Naive B cell (primary cell): ENCODE measurements at places on chromosomes 13 and 19. TPM values are rescaled to one million over a fixed set of nuclear protein-coding genes. Genes with fewer than 3 reads are reported as not detected.

- no peak overlapping the region for H3K4me3 ChIP-seq
- H3K36me3 ChIP-seq, result peaks cover 3% of the 10 kb centered on the region
- H3K27me3 ChIP-seq, result peaks cover 25% of the 10 kb centered on the region
- no peak overlapping the region for H3K27ac ChIP-seq
Observed at GRCh38 chr13:79486433-79487188, 5.7 kb downstream of the NDFIP2 start.

GRCh38 chr19:4425537-4425936 is 23.1 kb downstream of the CHAF1A start:
- H3K4me1 ChIP-seq, result no peaks in the 10 kb centered on the region
- no peak overlapping the region for H3K27ac ChIP-seq
- DNase-seq, result no peak
- no peaks in the 10 kb centered on the region for H3K27me3 ChIP-seq
- peaks cover 14% of the 10 kb centered on the region for H3K36me3 ChIP-seq
- H3K4me3 ChIP-seq, result no peak overlapping the region

DNA sequence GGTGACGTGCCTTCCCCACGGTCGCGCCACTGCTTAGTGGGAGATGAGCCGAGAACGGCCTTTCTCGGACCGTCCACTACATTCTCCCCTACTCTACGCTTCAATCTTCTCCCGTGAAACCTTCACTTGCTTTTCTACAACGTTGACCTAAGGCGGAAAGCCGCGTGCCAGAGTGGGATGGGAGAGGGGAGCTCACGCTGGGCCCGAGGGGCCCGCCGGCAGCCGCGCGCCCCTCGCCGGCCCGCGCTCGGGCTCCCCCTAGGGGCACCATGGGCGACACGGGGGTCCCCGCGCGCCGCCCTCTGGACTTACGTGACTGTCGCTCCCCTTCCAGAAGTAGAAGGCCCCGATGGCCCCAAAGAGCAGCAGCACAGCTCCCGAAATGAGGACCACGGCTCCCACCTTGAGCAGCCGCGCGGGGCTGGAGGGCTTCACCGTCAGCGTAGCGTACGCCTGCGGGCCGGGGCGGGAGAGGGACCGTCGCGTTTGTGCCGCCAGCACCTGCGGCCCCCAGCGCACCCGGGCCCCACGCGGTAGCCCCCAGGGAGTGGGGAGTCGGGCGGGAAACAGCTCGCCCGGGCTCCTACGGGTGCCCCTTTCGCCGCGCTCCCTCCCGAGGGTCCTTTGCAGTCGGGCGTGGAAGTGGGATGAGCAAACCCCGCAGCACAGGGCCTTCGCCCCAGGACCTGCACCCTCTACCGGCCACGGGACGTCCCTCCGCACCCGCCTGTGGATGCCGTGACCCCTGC is 727 bp downstream of the CNMD start:
- no peak overlapping the region for H3K27ac ChIP-seq
- peaks cover 7% of the 10 kb centered on the region for H3K36me3 ChIP-seq
- peak; percentile 14 for DNase-seq
- H3K4me1 ChIP-seq, result peaks cover 7% of the 10 kb centered on the region

DNA sequence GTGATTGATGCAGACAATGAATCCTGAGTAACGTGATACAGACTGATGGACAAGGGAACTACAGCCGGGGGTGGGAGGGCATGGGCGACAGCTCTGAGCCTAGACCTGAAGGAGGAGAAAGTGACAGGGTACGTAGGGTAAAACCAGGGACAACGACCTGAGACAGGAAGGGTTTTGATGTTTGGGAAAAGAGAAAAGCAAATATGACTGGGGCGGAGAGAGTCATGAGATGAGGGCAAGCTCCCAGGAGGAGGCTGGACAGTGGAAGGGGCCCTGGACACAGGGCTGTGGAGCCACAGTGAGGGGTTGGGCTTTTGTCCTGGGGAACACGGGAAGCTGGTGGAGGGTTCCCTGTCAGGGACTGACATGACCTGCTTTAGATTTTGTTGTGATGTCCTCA is 34.2 kb downstream of the ZNF611 start:
- no peaks in the 10 kb centered on the region for H3K27me3 ChIP-seq
- DNase-seq, result no peak
- H3K4me3 ChIP-seq, result no peak overlapping the region
- no peak overlapping the region for H3K27ac ChIP-seq
- peaks cover 4% of the 10 kb centered on the region for H3K4me1 ChIP-seq

DNA sequence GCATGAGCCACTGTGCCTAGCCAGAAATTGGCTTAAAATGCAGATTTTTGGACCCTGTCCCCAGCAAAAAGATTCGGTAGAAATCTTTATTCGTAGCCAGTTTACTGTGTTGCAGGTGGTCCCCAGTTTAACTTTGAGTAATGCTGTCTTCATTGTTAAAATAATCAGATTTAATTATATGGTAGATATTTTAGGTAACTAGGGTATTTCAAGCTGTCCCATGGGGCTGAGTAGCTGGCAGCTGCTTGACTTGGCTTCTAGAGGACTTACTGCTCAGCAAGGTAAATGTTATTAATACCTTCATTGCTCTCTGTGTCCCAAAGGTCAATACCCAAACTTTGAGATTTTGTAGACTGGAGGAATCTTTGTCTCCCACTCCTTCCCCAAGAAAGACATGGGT is 21.1 kb downstream of the LSM14A start:
- H3K4me3 ChIP-seq, result peak overlapping the region; percentile 75
- peaks cover 61% of the 10 kb centered on the region for H3K4me1 ChIP-seq
- DNase-seq, result no peak
- H3K36me3 ChIP-seq, result peaks cover 9% of the 10 kb centered on the region
- peak overlapping the region; percentile 84 for H3K27ac ChIP-seq

GRCh38 chr19:50341091-50341564 is 12.0 kb upstream of the KCNC3 start:
- H3K4me3 ChIP-seq, result peak overlapping the region; percentile 81
- H3K4me1 ChIP-seq, result peaks cover 37% of the 10 kb centered on the region
- peaks cover 15% of the 10 kb centered on the region for H3K36me3 ChIP-seq
- peak overlapping the region; percentile 97 for H3K27ac ChIP-seq
- DNase-seq, result peak; percentile 71

Gene ZNF358
- 1.4 TPM for polyA plus RNA-seq

Gene TTC9B
- polyA plus RNA-seq, result not detected
